ENCODE measurements at places on chromosomes 1 and 21.
A peak's percentile ranks its signal among the peaks of the same experiment; 100 is the strongest.

DNA sequence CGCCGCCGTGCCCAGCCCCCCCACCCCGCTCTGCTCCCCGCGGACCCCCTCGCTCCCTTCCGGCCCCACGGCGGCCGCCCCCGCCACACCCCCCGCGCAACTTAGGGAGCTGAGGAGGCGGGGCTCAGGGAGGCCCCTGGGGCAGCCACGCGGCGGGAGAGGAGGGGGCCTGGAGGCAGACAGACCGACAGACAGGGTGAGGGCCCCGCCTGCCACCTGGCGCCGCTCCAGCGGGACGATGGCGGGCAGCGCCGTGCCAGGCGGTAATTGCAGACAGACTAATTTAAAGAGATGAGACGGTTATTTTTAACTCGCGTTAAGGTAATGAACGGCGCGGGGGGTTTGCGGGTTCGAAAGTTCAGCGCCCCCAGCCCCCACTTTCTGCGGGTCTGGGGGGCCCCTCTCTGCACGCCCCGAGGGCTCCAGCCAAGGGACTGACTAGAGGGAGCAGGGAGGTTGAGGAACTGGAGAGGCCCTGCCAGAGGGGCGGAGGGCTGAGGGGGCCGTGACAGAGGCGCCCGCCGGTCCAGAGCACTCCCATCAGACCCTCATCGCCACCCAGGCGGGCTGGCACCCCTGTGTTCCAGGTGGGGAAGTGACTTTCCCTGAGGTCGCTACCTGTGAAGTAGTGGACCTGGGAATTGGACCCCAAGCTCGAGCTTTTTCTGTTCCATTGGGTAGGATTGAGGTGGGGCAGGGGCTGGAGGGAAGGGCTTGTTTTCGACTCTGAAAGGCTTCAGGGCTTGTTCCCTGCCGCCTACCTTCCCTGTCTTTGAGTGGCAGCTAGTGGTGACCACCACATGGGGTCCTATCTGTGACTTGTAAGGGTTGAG lies 5.4 kb downstream of the FOXO6 start:
- peak; percentile 46 for DNase-seq

DNA sequence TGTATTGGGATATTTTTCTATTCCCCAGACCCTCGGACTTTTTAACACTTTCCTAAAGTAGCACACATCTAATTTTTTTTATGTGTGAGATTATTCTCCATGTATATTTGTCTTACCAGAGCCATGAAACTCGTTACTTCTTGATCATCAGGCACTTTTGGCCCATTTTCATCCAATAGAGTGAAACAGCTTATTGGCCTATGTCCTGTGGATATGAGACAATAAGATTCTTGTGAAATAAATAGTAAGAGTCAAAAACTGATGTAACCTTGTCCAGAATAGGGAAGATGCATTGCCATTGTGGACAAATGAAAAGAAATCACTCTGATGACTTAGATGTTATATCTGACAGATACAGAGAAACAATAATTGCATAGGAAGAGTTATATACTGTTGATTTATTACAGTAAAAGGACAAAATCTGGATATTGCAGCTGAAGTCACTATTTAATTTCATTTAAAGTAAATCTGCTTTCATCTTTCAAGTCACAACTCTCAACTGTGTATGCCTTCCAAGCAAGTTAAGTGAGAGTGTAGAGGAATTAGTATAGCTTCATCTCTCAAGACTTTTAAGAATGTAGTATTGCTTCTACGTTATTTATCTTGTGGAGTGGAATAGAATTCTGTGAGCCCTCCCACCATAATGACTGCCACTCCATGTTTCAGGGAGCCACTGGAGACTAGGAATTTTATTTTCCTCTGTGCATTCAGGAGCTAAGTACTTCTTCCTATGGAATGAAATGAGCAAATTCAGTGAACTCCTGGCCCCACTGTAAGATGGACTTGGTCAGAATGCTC lies 86.9 kb downstream of the ADAMTS1 start:
- DNase-seq = no peak

GRCh38 chr1:36450919-36451305 lies 661 bp upstream of the OSCP1 start:
- no peak for DNase-seq

DNA sequence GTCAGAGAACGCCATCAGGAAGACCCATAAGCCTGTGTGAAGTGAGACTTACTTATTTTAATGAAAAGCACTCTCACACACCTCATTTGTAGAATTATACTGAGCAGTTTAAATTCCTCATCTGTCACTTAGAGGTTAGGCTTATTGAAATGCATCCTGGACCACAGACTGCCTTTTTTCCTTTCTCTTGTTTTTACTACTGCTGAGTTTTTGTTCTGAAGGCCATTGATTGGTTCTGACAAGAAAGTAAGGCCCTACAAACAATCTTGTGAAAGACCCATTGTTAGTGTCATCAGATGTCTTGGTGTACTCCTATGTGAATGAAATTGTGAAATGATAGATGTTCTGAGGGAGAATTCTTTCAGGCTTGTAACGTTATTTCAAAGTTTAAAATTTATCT lies 1343.3 kb upstream of the ADGRL2 start:
- DNase-seq = no peak

DNA sequence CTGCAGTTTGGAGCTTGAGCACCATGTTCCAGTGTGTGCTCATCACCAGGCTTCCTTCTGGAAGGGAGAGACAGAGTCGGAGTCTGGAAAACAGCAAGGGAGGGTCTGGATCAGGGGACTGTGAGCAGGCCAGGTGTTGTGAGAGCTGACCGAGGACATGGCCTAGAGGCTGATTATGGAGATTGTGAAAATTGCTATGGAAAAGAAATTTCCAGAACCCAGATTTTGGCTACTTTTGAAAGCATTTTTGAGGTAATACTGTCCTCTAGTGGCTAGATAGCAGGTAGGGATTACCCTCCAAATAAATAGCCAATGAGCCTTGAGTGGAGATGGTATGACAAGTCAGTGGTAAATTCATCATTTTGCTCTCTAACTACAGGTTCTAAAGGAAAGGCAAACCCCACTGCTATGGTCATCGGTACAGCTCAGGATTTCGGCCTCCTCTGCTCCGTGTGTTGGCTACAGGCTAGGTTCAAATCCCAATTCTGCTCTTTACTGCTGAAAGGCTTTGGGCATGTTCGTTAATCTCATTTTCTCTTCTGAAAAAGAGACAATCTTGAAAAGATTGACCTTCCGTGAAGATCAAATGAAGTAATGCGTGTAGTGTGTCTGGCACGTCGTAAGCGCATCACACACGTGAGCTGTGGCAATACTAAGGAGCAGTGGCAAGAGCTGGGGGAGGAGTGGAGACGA lies 1.0 kb upstream of the HAO2 start:
- DNase-seq = no peak

- no peak for DNase-seq
Observed at GRCh38 chr1:117176579-117176978, 34.1 kb downstream of the VTCN1 start.

DNA sequence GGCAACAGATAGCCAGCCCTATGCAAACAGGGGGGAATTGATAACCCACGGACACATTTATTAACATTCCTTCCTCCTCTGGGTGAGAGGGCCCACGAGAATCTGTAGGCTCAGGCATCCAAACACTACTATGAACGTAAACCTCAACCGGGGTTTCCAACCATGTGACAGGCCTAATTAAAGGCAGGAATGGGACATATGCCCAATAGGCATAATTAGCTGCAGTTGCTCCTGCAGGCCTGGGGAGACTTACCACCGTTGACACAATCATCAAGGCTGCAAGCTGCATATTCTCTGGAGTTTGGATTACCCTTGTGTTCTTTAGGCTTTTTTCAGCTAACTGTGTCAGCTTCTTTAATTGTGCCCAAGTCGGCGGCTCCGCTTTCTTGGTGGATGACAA lies 22.2 kb upstream of the GBP1 start:
- DNase-seq = no peak

DNA sequence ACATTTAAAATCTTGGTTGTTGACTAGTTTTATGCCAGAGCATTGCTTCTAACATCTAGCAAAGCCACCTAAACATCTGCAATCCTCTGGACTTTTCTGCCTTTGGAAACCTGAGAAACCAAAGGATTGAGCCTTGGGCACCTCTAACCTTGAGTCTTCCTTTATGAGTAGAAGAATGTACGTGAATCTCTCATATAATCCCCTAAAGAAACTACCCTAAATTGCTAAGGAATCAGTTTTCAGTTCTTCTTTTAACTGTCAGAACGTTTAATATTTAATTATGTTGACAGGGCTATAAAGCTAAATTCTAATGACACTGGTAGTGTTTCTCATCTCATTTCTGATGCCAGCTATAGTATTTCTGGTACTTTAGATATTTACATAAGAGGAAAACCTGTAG lies 997.3 kb downstream of the AMY1C start:
- DNase-seq = no peak

DNA sequence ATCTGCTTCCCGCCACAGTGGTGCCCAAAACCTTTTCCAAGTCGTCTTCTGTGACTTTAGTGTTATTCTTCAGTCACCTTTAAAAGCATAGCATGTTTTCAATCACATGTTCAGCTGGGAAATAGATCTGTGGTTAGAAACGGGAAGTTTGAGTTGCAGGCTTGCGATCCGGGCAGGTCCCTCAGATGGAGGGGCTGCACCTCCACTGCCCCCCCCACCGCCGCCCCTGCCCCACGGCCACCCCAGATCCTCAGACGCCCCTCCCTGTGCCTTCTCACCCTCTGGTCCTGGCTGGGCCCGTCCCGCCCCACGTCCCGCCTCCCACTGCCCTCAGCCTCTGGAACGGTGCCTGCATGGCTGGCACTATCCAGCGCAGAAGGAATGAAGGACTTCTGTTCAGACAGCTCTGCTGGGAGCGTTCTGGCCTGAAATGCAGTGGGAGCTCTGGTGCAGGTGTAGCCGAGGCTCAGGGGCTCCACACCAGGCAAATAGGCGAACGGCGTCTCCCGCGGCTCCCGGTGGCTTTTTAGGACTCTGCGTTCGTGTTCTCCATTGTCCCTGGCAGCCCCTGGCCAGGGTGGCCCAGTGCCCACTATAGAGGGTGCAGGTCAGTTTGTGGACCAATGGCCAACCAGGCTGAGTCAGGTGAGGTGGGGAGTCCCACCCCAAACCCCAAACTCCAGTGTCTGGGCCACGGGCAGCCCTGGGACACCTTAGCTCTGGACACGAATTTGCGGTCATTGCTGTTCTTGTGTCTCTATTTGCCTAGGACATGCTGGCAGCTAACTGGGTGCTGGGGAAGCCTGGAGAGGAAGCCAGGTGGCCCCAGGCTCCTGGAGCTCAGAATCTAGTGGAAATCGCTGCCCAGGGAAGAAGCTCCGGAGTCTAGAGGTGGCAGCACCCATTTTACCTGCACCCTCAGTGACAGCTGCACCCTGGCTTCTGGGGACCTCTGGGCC lies 67.1 kb downstream of the FAAP20 start:
- DNase-seq = no peak

DNA sequence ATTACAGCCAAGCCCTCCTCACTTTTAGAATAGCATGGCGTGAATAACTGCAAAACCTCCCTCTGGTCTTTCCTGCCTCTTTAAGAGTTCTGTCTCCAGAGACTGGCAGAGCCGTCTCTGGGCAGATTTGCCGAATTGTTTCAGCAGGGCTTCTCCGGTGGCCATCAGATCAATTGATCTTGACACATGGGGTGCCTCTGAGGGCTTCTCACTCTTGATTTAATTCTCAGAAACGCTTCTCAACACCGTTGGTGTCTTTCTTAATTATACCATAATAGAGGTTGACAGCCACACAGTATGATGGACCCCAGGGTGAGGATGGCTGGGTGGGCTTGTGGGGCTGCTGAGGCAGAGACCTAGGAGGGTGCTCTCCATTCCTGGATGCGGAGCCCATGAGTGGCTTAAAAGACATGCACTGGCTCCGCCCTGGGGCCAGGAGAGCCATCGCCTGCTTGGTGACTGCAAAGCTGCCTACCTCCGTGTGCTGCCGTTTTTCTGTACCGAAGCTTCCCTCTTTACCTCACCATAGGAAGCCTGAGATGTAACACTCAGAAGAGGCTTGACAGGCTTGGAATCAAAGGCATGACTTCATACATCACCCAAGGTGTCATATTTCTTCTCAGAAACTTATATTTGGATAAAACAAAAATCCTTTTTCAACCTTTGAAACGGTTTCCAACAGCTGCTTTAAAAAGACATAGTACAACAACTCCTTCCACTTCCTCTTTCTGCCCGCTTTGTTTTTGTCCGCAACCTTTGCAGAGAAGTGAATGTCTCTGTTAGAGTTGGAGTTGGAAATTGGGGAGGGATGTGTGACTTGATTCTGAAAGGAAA lies 82.9 kb downstream of the GALNT2 start:
- DNase-seq = no peak

GRCh38 chr1:6588893-6589520 lies 9.2 kb downstream of the ZBTB48 start:
- no peak for DNase-seq

- no peak for DNase-seq
Observed at GRCh38 chr1:160868141-160868540, 5.5 kb upstream of the CD244 start.

DNA sequence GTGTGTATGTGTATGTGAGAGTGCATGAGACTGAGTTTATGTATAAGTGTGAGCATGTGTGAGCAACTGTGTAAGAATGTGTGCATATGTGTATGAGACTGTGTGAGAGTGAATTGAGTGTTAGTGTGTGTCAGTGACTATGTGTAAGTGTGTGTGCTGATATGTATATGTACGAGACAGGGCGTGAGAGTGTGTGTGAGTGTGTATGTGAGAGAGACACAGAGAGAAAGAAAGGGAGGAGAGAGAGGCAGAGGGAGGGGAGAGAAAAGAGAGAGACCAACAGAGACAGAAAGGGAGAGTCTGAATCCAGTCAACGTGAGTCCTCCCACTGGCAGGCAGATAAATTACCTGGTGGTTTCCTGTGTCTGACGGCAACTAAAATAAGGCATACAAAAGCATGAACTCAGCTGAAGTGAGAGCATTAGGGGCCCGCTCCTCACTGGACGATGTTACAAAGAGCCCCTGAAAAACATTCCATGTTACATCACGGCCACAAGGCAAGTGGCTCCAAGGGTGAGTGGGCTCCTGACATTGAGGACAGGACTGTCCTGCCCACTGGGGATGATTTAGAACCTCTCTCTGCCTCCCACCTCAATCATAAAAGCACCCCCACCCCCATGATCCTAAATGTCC lies 66.6 kb upstream of the TIAM1 start:
- no peak for DNase-seq

DNA sequence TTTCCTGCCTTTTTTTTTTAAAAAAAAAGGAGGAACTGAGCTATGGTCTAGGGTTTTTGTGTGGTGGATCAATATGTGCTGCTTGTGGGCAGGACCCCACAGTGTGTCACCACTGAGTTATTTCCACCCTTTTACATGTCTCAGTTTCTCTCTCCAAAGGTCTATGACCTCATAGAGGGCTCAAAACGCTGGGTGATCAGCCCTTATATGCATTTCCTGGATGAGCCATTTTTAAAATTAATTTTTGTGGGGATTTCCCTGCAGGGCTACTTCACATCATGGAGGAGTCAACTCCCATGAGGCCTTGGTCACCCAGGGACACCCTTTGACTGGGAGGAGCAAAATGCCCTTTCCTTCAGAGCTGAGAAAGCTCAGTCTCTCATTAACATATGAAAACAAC lies 20.7 kb upstream of the HAO2 start:
- no peak for DNase-seq

- no peak for DNase-seq
Observed at GRCh38 chr21:42530167-42530518, 16.5 kb downstream of the SLC37A1 start.

GRCh38 chr1:59666106-59666505 lies 148.6 kb upstream of the HOOK1 start:
- no peak for DNase-seq

All from stimulated activated CD4-positive, alpha-beta T cell treated with anti-CD3 and anti-CD28 coated beads, Interleukin-4, amount 100 ng/mL, for 1 hour (primary cell).